ENCODE measurements at places on chromosomes 4 and X.

- no peak for DNase-seq
Measured at GRCh38 chrX:43882294-43882681, at the start of gene MAOB. MAOB (minus strand) TSS chrX:43882450; CDS start chrX:43882299, 151 bp downstream.

DNA sequence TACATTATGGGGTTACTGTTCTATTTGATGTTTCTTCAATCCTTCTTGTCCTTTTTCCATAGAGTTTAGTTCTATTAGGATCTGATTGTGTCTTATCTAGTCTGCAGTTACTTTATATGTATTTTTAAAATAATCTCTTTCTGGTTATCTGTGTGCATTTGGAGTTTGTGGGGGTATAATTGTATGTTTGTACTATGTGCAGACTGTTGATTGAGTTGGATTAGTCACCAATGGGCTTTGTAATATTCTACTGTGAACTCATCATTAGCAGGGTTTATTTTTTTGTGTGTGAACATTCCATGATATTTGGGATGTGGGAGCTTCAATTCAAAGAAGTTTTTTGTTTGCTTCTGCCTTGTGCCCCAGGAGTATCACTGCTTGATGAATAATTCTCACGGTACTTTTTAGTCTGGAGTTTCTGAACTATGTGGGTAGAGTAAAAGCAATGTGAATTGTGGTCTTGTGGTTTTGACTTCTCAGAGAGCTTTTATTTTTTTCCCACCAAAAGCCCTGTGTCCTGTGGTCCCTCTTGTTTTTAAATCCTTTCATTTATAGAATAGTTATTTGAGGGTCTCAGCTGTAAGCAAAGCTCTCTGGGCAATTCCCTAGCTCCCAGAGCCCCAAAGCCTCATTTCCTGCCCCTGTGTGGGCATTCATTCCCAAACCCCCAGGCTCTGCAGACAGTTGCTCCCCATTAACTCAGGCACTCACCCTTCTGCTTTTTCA, 127.8 kb downstream of the PHKA2 start:
- no peak for DNase-seq

- no peak for DNase-seq
Measured at GRCh38 chrX:87580862-87581261, 63.3 kb downstream of the KLHL4 start.

DNA sequence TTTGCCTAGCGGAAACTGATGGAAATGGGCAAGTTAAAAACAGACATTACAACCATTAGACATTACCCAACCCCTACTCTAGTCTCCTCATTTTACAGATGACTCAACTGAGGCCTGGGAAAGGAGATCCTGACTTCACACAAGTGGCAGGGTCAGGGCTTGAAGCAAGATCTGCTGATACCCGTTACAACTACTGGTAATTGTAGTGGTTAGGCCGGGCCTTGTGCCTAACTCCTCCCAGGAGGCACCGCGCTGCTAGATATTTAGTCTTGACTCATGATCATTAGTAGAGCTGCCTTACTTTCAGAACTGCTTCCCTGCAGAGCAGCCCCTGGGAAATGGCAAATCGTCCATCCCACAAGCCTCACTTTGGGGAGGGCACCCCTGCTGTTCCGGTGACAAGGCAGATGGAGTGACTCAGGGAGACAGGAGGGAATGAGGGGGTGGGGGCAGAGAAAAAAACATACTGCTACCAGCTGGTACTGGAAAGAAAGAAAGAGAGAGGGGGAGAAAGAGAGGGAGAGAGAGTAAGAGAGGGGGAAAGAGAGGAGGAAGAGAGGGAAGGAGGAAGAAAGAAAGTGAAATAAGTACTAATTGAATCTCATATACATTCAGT, 12.2 kb downstream of the ARHGEF6 start:
- no peak for DNase-seq

- no peak for DNase-seq
Measured at GRCh38 chrX:38666909-38667308, 105.6 kb downstream of the TSPAN7 start.

DNA sequence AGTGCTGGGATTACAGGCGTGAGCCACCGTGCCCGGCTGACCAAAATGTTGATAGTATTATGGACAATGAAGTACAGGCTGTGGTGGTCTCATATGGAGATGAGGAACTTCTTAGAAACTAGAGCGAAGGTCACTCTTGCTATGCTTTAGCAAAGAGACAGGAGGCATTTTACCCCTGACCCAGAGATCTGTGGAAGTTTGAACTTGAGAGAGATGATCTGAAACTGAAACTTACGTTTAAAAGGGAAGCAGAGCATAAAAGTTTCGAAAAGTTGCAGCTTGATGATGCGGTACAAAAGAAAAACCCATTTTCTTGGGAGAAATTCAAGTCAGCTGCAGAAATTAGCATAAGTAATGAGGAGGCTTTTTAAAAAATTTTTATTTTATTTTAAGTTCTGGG, 8.5 kb upstream of the CTAG2 start:
- no peak for DNase-seq

DNA sequence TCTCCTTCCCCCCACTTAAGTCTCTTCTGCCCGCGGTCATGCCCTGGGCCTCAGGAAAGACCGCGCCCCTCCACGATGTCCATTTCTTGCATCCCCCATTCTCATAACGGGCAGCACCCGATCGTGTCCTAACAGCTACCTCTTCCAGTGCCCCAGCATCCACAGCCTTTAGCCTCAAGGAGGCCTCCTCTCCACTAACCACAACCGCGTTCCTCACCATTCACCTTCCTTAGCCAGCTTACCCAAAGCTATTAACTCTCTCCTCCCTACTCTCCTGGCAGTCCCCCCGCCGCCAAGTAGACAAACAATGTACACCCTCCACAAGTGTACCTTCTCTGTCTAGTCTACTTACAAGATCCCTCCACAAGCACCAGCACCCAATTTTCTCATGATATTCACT, 58.6 kb upstream of the PAGE5 start:
- no peak for DNase-seq

DNA sequence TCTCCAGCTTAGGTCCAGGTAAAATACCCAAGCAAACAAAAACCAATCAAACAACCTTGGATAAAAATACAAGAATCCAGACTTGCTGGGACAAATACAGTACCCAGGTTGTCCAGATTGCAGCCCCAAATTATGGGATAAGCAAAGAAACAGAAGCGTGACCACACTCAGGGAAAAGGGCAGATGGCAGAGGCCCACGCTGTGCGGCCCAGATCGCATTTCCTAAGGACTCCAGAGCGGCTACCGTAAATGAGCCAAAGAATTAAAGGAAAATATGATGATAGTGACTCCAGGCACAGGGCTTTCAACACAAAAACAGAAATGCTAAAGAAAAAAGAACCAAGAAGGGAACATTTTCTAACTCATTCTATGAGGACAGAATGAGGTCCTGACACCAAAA, 50.3 kb downstream of the FGFRL1 start:
- no peak for DNase-seq

DNA sequence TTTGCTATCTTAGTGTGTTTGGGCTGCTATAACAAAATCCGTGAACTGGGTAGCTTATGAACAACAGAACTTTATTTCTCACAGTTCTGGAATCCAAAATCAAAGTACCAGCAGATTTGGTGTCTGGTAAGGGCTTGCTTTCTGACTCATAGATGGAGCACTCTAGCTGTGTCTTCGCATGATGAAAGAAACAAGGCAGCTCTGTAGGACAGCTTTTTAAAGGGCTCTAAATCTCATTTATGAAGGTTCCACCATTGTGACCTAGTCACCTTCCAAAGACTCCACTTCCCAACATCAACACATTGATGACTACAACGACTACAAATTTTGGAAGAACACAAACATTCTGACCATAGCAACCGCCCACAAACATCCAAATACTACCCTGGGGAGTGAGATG, 158.6 kb upstream of the LCORL start:
- no peak for DNase-seq

GRCh38 chr4:165927815-165928214, 54.8 kb downstream of the TLL1 start:
- no peak for DNase-seq

GRCh38 chr4:179182741-179183140, 1740.5 kb upstream of the AGA start:
- no peak for DNase-seq
